Activated CD8-positive, alpha-beta memory T cell treated with anti-CD3 and anti-CD28 coated beads for 4 hours (primary cell): ENCODE measurements at places on chromosomes 2 and 18.

DNA sequence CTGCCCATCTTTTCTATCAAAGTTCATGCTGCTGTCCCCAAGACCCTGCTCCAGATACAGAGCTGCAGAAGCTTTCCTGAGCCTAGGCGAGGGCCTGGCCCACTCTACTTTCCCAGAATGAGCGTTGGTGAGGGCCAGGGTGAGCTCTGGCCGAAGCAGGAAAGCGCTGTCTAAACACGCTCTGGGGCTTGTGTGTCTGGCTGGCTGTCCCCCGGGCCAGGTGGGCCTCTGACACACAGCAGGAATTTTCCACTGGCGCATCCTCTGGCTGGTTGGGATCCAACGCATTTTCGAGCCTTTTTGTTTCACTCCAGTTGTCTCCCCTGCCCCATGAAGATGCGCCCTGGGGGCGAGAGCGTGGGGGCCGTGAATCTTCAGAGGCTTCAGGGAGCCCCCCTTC lies 17.8 kb upstream of the KCNK3 start:
- no peak for DNase-seq

GRCh38 chr2:156689939-156690338 lies 253.8 kb downstream of the GPD2 start:
- DNase-seq, result no peak

DNA sequence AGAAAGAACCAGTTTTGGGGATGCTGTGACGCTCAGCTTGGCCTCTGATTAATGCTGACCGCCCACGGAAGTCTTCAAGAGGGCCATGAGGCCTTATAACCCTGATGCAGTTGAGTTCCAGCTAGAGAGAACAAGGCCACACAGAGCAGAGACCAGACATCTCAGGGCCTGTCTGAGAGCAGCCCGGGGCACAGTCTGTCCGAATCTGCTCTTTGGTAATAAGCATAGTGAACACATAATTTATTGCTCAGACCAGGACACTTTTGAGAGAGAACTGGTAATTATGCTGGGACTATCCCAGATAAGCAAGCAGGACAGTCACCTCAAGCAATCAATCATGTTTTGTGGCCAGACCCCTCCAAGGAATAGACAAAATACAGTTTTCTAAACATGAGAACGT lies 68.5 kb downstream of the STPG4 start:
- DNase-seq, result no peak

GRCh38 chr2:45014016-45014702 lies 4.9 kb upstream of the SIX2 start:
- no peak for DNase-seq

- DNase-seq, result no peak
Observed at GRCh38 chr2:19700861-19701585, 200.8 kb downstream of the TTC32 start.

DNA sequence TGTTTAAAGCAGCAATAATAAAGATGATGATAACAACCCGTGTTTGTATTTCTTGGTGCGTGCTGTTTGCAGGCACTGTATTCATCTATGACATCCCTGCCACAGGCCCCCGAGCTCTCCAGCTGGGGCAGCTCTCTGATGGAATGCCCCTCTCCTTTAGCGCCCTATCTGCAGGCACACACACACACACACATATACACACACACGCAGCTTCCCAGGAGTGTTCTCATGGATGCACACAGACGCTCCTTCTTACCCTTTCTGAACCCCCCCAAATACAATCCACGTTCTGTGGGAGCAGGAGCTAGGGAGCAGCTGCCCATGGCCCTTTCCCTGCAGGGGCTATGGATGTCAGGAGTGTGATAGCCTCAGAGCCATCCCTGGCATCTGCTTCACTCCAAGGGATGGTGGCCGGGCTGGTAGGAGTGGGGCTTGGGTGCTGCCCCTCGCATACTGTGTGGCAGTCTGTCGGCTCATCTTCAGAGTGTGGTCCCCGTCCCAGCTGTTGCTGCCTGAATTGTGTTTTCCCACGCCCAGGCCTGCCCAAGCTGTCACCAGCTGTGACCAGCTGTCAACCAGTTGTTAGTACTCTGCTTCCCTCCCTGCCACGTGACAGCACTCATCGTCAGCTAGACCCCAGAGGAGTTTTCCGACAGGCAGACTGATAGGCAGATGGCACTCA lies 50.8 kb upstream of the MYCN start:
- DNase-seq, result no peak

GRCh38 chr2:47520302-47520630 lies 117.3 kb downstream of the MSH2 start:
- DNase-seq, result no peak

DNA sequence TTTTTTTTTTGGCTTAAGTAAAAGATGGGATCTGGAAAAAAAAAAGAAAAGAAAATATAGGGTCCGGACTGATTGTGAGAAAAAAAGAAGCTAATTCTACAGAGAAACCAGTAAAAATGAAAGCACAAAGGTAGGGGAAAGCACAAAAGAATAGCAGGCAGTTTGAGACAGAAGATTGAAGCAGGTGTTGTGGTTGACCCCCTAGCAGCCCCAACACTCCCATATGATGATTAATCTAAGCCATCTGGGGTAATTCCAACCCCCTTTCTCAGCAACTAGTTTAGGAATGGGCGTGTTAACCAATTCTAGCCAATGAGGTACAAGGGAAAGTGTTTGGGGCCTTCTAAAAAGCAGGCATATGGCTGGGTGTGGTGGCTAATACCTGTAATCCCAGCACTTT lies 77.0 kb downstream of the MBD2 start:
- DNase-seq, result no peak

DNA sequence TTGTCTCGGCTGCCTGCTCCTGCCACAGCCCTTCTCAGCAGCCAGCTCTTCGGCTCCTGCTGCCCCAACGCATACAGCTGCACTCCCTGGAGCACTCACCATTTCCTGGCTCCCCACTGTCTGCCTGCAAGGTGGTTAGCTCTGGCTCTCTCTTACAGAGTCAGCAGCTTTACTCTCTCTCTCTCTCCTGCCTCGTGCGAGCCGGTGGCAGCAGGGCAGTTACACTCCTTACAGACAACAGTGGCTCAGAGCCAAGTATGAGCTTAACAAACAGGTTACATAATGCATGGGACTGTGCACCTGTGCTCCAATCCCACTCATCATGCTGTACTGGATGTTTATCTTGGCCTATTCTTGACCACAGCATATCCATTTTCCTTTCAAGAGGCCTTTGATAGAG lies 47.4 kb upstream of the DNAJC10 start:
- DNase-seq, result no peak

- DNase-seq, result no peak
Observed at GRCh38 chr2:216829533-216829932, 30.3 kb downstream of the TNP1 start.

GRCh38 chr2:107001551-107001950 lies 115.6 kb upstream of the ST6GAL2 start:
- DNase-seq, result no peak

DNA sequence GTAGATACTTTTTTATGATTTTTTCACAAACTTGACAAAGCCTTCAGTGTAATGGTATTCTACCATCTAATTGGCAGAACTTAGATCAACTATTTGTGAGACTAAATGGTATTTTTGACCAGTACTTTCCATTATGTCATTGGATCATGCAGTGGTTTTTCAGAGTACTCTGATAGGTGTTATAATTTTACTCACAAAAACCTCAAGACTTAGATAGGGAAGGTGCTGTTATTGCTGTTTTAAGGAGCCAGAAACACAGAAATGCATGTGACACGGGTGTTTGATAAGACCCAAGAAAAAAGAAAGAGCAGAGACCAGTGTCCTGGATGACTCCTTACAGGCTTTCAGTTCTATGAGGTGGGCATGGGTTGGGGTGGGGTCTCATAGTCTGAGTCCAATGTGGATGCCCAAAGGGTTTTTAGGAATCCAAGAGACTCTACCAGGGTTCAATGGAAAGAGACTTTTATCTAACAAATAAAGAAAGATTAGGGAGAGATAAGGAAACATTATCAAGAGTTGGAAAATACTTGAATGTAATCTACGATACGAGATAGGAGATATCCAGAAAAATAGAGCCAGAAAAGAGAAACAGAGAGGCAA lies 31.3 kb downstream of the SP140 start:
- no peak for DNase-seq

GRCh38 chr2:237456200-237456843 lies 30.7 kb upstream of the MLPH start:
- no peak for DNase-seq

GRCh38 chr2:31390324-31390723 lies 24.2 kb downstream of the XDH start:
- DNase-seq, result no peak

- no peak for DNase-seq
Observed at GRCh38 chr2:205640716-205641115, 41.6 kb upstream of the NRP2 start.

DNA sequence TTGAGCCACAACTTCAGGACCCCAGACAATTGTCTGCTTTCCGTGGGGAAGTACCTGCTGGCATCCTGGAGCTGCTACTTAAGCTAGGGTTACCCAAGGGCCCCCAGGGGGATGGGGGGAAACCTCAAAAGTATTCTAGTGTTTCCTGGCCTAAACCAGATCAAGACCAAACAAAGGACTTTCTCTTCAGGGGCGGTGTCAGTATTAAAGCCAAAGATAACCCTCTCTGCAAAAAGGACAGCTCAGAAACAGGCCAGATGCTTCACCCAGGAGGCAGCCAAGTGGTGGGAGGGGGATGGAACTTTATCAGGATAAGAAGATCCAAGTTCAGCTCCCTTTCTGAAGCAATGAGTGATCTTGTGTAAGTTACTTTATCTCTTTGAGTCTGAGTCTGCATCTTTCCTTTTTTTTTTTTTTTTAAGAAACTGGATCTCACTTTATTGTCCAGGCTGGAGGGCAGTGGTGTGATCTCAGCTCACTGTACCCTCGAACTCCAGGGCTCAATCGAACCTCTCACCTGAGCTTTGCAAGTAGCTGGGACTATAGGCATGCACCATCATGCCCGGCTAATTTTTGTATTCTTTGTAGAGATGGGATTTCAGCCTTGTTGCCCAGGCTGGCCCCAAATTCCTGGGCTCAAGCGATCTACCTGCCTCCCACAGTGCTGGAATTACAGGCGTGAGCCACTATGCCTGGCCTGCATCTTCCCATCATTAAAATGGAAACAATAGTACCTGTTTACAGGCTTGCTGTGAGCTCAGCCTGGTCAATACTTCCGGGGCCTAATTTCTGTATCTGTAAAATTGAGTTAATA lies 151.8 kb upstream of the PTPRM start:
- DNase-seq, result no peak

GRCh38 chr2:235032949-235033348 lies 81.1 kb downstream of the SH3BP4 start:
- no peak for DNase-seq

DNA sequence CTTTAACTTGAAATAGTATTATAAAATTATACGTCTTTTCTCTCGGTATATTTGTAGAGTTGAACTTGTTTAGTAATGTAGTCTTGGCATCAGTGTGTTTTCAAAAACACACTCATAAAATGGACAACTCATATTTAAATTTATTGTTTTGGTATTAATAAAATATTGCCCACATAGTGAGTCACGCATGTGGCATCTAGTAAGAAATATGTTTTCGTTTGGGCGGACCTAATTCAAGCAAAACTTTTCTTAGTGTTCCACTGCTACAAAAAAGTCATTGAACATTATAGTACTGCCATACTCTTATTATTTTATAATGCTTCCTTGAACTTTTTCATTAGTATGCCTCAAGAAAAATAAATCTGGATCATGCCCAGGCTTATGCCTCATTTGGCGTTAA lies 31.1 kb upstream of the FAM237A start:
- DNase-seq, result no peak

DNA sequence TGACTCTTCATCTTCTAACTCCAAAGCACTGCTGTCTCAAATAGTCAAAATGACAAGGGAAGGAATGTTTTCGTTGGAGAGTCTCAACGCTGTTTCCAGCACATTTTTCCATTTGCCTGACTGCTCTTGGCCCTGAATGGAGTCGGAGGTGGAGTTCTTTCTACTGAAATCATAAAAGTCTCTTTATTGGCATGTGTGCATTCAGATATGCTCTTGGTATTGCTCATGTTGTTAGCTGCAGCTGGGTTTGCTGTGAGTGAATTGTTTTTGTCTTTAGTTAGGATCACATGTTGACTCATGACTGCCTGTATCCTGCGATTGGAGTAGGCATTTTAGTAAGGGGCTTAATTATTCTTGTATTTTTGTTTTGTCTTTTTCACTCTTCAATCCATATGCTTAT lies 16.8 kb downstream of the TMEM17 start:
- no peak for DNase-seq

GRCh38 chr18:77079954-77080682 lies 52.5 kb downstream of the MBP start:
- DNase-seq, result no peak

DNA sequence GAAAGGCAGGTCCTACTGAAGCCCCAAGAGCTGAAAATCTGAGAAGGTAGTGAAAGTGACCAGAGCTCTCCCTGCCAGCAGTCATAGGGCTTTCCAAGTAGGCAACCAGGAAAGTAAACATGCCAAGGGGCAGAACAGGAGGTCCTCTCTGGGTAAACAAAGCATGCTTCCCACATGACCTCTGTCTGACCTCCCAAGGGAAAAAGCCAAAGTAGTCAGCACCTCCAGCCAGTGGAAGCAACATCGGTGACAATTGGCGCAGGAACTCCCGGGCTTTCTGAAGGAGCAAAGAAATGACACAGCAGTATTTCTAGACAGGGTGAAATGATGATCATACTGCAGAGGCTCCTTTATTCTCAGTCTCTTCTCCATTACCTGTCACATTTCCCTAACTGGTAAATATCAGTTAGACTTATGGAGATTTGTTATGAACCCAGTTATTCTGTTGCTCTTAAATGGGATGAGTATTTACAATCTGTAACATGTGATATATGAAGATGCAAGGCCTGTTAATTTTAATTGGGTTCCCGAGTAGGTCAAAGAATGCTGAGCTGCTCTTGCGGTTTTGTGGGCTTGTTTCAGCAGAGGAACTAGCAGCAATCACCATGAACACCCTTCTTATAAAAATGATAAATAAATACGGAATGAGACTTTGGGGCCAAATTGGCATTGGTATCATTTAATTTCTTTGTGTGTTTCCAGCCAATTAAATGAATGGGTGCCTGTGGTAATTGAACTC lies 321.0 kb downstream of the RND3 start:
- DNase-seq, result no peak

DNA sequence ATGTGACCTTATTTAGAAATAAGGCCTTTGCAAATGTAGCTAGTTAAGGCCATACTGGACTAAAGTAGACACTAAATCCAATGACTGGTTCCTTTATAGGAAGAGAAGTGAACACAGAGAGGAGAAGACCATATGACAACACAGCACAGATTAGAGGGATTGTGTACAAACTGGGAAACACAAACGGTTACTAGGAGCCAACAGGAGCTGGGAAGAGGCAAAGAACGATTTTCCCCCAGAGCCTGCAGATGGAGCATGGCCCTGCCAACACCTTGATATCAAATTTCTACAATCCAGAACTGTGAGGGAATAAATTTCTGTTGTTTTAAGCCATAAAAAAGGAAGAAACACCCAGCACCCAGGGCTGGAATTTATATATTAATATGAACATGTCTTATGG lies 38.7 kb upstream of the COL5A2 start:
- DNase-seq, result no peak

- DNase-seq, result no peak
Observed at GRCh38 chr18:58789876-58790240, 74.8 kb upstream of the ZNF532 start.

GRCh38 chr2:61911510-61911909 lies 6.0 kb downstream of the COMMD1 start:
- no peak for DNase-seq
